Endothelial cell of umbilical vein (primary cell): ENCODE measurements at places on chromosomes 6 and 20. TPM values are rescaled to one million over a fixed set of nuclear protein-coding genes. Genes with fewer than 3 reads are reported as not detected.

Gene ZC3H12D
- total RNA-seq = not detected in 2 replicates

Gene HCRTR2
- not detected in 2 replicates for total RNA-seq

Gene TFAP2C
- not detected in 2 replicates for total RNA-seq

Gene PAX1
- total RNA-seq = not detected in 2 replicates

Gene TRIM15
- total RNA-seq = not detected in 2 replicates

Gene ZBTB9
- 8.0 and 8.7 TPM in 2 replicates for total RNA-seq

Gene NAPB
- total RNA-seq = 8.1 and 10.1 TPM in 2 replicates

Gene FAXC
- 3.6 and 8.4 TPM in 2 replicates for total RNA-seq

Gene HCK
- not detected in 2 replicates for total RNA-seq
